ENCODE measurements at places on chromosomes 4 and X.

DNA sequence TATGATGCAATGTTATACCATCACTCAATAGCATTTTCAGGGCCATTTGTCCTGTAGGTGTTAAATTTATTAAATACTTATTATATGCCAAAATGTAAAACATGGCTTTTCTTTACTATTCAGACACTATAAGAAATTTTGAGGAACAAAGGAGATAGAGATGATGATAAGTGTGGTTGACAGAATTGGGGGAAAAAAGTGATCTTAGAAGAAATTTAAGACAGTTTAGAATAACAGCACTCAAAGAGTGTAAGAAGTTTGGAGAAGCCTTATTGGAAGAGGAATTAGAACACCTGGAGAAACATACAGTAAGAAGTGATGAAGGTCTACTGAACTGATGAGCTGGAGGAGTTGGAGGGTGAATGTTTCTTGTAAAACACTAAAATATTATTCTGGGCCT, 12.8 kb upstream of the AFP start:
- no peak for DNase-seq

- DNase-seq = no peak
Observed at GRCh38 chr4:76384052-76384451, 36.9 kb downstream of the CCDC158 start.

GRCh38 chr4:42633605-42634388, 23.1 kb downstream of the ATP8A1 start:
- no peak for DNase-seq

GRCh38 chrX:109187473-109188168, 294.3 kb downstream of the GUCY2F start:
- DNase-seq = no peak

DNA sequence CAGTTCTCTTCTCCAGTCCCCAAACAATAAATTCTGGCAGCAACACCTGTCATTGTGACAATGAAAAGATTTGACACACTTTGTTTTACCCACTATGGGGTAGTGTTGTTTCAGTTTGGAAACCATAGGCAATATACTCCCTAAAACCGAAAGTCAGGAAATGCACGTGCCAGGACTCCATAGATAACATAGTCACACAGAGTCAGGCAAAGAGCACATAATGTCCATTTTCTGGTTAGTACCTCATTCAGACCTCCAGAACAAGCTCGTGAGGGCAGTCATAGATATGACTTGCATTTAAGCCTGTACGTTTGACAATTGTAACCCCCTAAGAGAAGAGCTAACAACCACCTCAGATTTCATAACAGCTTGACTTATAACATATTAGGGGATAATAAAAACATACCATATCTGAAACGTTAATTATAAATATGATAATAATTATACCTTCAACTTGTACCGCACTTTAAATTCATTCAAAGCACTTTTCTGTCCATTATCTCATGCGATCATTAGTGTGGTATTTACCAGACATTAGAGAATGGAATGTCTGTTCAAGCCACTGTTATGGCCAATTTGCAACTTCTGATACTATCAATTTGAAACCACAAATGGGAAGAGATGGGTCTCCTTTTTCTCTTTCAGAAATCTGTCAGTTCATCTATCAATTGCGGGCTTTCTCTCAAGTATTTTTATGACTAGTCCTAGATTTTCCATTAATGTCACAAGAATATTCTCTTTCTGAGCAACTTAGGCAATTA, 147.4 kb downstream of the LDB2 start:
- no peak for DNase-seq

DNA sequence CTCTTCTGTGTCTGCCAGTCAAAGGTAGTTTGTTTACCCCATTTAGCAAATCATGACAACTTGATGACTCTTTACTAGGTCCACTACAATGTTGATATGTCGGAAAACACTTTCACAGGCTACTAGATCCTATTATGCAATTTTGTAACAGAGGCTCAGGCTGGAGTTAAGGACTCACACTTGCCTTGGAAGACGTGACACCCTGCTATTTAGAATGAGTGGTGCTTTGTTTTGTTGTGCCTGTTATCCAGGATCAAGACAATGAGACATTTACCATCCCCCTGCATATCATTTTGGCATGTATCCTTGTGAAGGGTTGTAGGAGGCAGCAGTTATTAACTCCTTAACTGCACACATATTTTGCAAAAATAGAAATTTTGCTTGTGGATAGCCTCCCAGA, 263.7 kb downstream of the IL1RAPL1 start:
- DNase-seq = no peak

GRCh38 chr4:85228264-85228663, 246.7 kb upstream of the ARHGAP24 start:
- no peak for DNase-seq

GRCh38 chr4:39320381-39321115, 45.6 kb downstream of the RFC1 start:
- DNase-seq = no peak

- no peak for DNase-seq
Observed at GRCh38 chrX:143455046-143455445, 62.2 kb downstream of the SPANXN3 start.

DNA sequence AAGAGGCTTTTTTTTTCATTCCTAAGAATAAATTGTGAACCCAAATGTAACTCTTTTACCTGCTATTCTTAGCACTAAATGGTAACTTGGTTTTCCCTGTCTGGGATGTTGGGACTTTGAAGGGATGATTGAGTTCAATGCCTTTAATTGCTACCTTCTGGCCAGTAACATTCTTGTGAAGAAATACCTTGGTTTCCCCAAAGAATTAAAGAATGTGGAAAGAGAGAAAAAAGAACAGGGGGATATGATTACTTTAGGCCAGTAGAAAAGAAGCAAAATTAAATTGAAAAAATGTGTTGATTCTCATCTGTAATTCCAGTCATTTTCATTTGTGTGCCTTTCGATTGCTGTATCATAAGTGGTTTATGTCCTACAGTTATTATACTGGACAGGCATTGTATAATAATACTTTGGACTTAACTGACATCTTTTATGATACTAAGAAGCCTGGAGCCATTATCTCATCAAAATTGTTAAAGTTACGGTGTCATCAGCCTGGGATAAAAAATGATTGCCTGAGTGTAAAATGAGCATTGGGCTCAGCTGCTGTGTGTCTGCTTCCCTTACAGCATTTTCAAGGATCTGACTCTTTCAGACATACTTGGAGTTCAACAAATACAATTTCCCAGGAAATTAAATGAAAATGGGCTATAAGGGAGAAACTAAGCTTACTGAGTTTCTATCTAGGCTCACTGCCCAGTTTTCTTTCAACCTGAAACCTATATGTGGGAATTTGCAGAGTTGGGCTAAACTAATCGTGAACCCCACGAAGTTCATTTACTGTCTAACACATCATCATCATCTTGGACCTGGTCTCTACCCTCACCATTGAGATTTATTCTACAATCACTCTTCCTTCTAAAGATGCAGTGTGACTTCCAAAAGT, 146.3 kb downstream of the SHROOM3 start:
- DNase-seq = no peak

DNA sequence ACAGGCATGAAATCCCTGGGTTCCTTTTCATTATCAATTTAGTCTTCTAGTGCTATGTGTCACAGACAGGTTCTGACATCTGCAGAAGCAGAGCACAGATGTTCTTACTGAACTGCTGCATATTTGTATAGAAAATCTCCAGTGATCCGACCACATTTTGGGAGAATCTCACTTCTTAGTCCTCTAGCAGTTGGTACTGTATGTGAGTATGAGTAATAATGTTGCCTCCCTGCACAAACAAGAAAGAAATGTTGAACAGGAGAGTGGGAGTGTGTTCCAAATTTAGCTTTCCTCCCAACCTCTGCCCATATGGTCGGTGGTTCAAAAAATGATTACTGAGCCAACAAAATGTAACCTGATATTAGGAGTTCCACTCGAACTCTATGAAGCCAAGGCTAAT, 165.3 kb upstream of the GPC4 start:
- no peak for DNase-seq

DNA sequence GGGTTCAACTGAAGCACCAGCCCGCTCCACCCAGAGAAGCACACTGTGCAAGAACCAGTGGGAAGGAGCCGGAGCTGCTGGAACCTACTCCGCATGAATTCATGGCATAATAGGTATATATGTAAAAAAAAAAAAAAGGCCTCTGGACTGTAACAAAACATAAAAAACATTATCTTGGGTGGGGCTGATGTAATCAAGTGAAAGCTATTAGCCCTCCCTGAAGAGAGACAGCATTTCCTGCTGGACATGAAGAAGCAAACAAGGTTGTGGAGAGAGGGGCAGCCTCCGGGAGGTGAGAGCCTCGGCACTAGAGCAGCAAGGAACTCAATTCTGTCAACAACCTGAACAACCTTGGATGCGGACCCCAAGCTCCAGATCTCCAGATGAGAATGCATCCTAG, 50.7 kb downstream of the PLAC1 start:
- no peak for DNase-seq

- DNase-seq = no peak
Observed at GRCh38 chrX:154370300-154371016, 4.0 kb downstream of the FLNA start.

DNA sequence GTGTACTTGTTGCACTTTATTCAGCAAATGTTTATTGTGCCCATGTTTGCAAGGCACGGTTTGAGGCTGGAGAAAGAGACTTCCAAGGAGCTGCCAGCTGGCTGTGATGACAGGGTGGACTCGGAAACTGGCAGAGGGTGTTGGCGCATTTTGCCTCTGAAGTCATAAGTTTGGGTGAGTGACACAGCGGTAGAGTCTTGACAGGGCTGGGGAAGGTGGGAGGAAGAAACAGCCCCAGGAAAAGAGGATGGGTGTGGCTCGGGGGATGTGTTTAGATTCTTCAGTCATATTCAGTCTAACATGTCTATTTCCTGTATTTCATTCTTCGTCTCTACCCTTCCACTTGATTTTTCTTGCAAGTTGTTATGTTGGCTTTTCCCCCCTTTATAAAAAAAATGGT, 77.0 kb upstream of the STOX2 start:
- no peak for DNase-seq

DNA sequence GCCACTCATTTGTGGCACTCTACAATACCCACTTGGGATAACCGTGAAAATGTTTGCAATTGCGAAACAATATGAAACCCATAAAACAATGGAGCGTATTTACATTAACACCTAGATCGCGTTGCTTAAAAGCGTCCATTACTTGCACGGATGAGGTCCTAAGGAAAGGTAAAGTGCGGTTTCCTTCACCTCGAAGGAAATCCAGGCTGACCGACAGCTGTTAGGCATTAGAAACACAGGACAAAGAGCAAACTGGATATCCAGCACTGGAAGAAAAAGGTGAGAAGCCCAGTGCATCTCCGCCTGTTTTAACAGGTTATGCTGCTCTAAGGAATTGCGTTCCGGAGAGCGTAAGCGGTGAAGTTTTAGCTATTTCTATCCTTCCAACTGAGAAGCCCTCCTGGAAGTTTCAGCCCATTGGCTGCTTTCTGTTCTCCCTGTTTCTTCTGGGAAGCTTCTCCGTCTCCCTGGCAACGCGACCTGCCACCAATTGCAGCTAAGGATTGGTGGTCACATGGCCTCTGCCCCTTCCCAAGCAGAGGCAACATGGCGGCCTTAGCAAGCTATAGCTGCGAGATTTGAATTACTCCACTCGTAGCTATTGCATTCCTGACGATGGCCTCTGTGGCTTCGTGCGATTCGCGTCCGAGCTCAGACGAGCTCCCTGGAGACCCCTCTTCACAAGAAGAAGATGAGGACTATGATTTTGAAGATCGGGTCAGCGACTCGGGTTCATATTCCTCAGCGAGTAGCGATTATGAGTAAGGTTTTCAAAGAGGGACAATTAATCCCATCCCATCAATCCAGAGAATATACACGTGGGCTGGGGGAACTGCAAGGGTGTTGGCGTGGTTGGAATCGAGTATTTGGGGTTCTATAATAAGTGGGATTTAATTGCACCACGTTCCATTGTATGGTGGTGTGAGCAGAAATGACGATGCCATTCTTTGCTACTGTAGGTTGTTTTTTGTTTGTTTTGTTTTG, at the start of gene INTU:
TSS of gene INTU (plus strand) at position 538 of the 984 bp plus-strand sequence. CDS start at position 616, 78 bp downstream.
- peak; percentile 45 for DNase-seq

- no peak for DNase-seq
Observed at GRCh38 chrX:68254738-68255645, 178.3 kb downstream of the OPHN1 start.

DNA sequence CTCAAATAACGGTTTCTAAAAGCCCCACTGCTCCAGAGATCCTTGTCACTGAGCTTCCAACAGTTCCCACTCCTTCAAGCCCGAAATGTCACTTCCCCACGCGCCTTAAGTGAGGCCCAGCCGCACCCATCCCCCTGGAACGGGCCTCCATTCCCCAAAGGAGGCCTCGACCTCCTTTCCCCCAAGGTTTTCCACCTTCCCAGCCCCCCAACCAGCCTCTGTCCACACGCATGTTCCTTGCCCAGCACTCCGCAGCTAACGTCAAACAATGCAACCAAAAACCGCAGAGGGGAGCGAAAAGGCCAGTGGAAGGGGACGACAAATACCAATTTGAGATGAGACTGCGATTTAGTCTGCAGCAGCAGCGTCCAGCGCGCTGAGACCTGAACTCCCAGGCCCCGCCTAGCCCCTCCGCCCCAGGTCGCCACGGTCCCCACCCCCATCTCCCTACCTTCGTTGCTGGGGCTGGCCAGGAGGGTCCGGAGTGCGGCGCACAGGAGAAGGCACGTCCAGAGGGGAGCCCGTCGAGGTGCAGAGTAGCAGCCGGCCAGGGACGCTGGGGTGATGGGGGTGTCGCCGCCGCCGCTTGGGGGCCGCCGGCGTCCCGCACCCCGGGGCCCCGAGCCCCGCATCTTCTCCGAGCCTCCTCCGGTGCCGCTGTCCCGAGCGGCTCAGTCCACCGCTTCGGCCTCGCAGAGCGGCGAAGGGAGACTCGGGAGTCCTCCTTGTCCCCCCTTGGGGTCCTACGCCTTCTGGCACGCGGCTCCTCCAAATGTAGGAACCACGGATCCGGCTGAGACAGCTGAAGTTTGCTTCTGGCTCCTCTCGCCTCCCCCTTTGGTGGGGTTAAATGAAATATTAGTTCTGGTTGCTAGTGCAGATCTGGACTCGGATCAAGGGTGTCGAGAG, 924 bp downstream of the EPHA5 start:
- DNase-seq = peak; percentile 7

DNA sequence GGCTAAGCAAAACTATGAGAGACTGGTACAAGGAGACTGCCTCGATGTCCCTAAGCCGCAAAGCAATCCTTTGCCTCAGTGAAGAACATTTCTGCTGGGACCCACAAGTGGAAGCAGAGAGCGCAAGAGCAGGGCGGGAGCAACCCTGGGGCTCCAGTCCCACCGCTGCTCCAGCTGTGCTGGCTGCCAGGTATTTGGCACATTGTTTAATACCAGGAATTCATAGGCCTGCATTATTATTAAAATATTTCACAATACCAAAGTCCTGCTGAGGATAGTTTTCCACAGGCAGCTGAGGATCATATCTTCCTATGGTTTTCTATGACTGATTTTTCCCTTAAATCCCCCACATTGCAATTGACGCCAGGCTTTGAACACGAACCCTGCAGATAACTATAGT, 163.5 kb upstream of the TLL1 start:
- no peak for DNase-seq

- DNase-seq = no peak
Observed at GRCh38 chr4:78414116-78414515, 137.5 kb upstream of the ANXA3 start.

- no peak for DNase-seq
Observed at GRCh38 chrX:69627744-69628143, 11.8 kb downstream of the EDA start.

All from GM13976 (cell line).